ENCODE measurements at places on chromosomes 2 and 18.

- DNase-seq = no peak
Measured at GRCh38 chr2:39065616-39066015, 55.2 kb downstream of the SOS1 start.

DNA sequence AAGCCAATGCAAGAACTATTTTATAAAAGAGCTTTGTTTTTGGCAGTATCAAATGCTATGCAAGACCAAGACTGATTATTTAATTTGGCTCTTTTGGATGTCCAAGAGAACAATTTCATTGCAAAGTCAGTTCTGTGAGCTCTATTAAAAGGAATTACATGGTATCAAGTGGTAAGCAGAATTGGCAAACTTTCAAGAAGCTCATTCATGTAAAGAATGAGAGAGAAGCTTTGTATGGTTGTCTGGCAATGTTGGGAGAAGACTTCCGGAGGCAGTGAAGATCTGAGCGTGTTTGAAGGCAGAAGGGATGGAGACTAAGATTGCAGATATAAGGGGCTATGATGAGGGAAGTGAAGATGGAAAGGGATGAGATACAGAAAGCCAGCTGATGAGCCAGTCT, 49.6 kb downstream of the CPS1 start:
- no peak for DNase-seq

DNA sequence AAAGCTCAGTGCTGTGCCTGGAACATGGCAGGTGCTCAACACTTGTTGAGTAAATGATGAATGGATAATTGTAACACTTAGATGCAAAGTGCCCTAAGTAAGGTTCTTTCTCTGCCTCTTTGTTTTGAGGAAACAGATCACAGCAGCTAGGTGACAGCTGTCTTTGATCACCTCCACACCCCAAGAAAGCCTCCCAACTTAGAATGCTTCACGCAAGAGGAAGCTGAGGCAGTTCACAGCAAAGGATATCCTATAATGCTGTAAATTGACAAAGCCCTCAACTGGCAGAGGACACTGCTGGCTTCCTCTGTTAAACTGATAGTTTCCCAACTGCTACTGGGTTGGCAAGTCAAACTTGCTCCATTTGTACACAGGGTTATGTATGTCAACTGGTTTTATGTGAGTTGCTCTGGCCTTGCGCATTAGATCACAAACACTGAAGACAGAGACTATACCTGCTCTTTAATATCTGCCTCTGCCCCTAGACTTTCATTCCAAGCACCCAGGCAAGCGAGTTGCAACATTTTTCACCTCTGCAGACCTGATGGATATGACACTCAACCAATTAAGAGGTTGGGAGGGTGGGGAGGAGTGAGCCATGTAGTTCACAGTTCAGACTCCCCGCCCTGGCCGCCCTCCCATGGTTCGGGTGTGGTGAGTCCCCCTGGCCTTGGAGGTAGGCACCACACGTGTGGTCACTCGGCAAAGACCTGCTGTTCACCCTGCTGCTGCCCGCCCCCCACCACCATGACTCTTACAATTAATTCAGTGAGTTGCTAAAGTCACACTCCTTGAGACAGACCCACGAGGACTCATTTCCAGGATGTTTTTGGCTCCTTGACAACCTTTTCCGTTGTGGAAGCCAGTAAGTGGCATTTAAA, 4.8 kb upstream of the MALL start:
- no peak for DNase-seq

- DNase-seq = peak; percentile 49
Measured at GRCh38 chr2:216006164-216006663, 7.1 kb downstream of the MREG start.

Measured in H7 (cell line).